Stimulated activated naive CD8-positive, alpha-beta T cell treated with anti-CD3 and anti-CD28 coated beads, Interleukin-15, amount 100 ng/mL, for 72 hours (primary cell): ENCODE measurements at places on chromosomes 2 and 18.

DNA sequence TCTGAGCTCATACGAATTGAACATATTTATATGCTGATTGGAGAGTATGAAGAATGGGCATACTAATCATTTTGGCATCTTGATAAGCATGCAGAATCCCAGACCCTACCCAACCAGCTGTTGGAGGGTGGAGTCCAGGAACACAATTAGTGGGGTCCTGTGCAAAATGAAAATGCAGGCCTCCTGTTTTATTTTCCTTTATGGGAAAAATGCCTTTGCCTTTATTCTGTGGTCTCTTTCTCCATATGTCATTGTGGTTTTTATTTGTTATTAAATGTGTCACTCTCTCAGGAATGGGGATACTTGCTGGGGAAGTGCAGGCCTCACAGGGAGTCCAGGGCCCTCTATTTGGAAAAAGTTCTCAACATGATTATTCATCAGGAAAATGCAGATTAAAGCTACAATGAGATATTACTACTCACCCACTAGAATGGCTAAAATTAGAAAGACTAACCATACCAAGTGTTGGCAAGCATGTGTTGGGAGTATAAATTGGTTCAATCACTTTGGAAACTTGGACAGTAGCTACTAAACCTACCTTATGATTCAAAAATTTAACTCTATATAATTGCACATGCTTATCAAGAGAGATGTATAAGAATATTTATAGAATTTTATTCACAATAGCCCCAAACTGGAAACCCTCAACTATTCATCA is 223.1 kb upstream of the FBXO11 start:
- no peak for DNase-seq

GRCh38 chr2:164831887-164832286 is 9.7 kb downstream of the COBLL1 start:
- no peak for DNase-seq

- DNase-seq: no peak
Measured at GRCh38 chr2:29273685-29274611, 158.7 kb downstream of the CLIP4 start.

GRCh38 chr18:48694295-48694694 is 155.5 kb downstream of the CTIF start:
- no peak for DNase-seq

DNA sequence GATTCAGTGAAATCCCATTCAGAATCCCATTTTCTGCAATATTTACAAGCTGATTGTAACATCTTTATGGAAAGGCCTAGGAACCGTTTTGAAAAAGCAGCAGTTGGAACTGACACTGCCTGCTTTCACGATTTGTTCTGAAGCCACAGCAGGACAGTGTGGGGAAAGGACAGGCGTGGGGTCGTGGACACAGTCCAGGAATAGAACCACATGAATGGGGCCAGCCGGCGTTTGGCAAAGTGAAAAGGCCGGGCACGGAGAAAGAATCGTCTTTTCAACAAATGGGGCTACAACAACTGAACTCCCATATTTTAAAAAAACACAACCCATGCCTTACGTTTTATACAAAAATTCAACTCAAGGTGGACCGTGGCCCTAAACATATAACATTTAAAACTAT is 69.8 kb downstream of the SLC66A2 start:
- no peak for DNase-seq

DNA sequence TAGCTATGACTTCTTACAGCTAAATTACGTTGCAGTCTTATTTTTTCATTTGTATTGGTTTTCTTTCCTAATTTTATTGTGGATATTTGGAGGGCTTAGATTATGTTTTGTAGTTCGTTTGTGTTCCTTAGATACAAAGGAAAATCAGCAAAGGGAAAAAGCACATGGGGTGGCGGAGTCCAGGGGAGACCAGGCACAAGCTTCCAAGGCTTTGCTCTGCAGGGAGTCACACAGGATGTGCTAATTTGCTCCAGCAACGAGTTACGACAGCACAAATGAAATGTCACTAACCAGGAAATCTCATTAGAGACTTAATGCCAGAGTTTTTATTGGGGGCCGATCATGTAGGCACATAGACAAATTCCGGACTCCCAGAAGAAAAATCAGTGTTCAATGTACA is 60.5 kb upstream of the CABYR start:
- DNase-seq: no peak

GRCh38 chr18:33184958-33185357 is 255.6 kb downstream of the CCDC178 start:
- DNase-seq: no peak

- no peak for DNase-seq
Measured at GRCh38 chr2:126480033-126480432, 175.9 kb upstream of the GYPC start.

GRCh38 chr2:65458999-65459398 is 26.6 kb upstream of the SPRED2 start:
- no peak for DNase-seq

DNA sequence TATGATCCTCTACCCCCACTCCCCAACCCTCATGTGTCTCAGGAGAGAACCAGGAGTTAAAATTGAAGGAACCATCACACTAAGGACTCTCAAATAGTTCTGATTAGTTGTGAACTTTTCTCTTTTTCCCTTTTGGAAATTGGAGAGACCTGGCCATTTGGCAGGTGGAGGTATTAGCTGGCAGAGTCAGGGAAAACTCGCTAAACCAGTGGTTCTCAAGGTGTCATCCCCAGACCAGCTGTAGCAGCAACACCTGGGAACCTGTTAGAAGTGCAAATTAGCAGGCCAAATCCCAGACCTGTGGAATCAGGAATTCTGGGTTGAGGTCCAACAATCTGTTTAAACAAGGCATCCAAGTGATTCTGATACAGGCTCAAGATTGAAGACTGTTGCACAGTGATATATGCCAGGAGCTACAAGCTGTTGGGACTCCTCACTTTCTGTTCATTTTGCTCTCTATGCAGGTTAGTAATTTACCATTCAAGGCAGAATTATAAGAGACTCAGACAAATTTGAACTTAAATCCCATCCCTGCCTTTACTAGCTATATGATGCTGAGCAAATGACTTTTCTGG is 2.8 kb upstream of the TMEM131 start:
- no peak for DNase-seq

GRCh38 chr2:13581471-13581870 is 864.7 kb downstream of the TRIB2 start:
- no peak for DNase-seq

DNA sequence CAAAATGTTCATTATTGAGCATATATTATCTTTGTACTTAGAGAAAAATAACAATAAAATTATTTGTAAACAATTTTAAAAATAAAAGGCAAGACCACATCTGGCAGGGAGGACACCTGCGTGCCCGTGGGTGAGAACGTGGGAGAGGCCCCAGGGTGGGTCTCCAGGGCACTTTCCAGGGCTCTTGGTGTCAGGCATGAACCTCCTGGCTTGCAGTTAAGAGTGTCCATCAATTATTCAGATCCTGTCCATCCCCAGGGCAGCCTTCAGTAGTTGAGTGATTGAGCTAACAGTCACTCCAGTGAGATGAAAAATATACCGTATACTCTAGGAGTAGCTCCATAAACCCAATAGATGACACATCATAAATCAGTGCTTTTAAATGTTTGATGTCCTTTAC is 49.7 kb downstream of the TPO start:
- DNase-seq: no peak

DNA sequence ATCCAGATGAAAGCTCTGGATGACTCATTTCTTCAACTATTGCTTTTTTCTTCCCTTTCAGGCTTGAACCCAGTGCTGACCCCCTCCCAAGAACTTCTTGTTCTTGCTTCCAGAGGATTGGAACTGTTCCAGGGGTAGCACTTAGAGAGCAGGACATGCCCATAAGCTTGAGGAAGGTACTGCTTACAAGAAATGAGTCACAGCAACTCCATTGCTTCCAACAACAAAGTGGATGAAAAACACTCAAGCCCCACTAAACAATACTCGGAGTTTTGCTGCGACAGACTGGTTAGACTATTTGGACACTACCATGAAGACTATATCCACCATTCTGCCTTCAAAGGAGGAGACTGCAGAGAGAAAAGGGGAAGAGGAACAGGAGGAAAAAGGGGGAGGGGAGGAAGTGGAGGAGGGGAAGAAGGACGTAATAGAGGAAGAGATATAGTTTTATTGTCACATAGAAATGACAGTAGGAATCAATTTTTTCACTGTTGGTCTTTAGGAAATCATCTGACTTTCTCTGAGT is 1.6 kb upstream of the EPC2 start:
- peak; percentile 15 for DNase-seq

DNA sequence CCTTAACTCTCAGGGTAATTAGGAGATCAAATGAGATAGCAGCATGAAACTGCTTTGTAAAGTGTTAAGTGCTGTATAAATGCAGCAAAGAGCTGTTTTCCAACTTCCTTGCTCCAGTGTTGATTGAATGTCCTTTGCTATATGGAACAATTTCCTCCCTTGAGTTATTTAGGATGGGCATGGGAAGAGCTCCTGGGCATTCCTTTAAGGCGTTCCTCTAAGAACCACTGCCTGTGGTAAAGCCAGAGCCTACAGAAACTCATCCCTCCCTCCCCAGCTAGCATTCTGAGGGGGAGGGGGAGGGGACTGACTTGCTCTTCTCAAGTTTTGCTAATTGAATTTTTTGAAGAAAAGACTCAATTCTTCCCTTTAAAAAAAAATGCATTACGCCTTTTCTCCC is 1.4 kb downstream of the AKAIN1 start:
- DNase-seq: no peak

GRCh38 chr2:199659207-199659606 is 191.8 kb downstream of the FTCDNL1 start:
- DNase-seq: peak; percentile 18

GRCh38 chr2:82172483-82172882 is 1867.9 kb upstream of the LRRTM1 start:
- DNase-seq: no peak

DNA sequence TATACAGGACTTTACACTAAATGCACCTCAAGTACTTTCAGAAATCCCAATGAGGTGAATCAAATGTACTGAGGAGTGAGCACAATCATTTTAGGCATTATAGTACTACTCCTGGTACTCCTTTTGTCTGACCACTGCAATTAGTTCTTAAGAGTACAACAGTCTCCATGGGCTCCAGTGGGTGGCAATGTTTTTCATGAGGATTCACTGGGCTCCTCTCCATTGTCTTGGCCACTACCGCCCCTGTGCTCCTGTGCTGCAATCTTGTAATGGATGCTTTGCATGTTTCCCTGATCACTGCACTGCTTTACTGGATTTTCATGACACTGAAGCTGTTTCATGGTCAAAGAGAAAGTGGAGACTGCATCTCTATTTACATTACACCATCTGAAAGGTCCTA is 268.5 kb upstream of the ZSWIM2 start:
- DNase-seq: no peak

DNA sequence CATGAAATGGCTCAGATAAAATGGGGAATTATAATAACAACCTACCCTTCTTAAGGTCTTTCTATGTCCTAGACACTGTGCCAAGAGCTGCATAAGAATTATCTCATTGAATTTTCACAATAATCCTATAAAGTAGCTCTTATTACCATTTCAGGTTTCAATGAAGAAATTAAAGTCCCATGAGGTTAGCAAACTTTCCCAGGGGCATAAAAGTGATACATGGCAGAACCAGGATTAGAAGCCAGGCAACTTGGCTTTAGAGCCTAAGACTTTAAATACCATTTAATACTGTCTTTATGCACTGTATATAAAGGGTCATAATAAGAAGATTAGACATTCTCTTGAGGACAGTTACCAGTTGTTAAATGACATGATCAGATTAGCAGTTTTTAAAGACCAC is 130.1 kb downstream of the GCA start:
- no peak for DNase-seq

- peak; percentile 74 for DNase-seq
Measured at GRCh38 chr2:105836840-105837692, 92.4 kb downstream of the NCK2 start.

DNA sequence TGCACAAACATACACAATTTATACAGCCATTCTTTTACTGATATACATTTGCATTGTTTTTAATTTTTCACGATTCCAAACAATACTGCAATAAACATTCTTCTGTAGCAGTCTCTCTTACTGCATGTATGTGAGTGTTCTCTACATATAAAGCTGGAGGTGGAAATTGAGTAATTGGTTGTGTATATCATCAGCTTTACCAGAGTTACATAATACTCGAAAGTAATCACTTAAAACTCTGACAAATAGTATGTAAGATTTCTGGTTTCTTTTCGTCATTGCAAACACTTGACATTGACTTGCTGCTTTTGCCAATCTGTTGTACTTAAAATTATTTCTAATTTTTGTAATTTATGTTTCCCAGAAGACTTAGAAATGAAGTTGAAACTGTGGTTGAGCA is 110.2 kb downstream of the TDRD15 start:
- DNase-seq: no peak

- peak; percentile 60 for DNase-seq
Measured at GRCh38 chr2:9950521-9951271, 797 bp upstream of the GRHL1 start.

DNA sequence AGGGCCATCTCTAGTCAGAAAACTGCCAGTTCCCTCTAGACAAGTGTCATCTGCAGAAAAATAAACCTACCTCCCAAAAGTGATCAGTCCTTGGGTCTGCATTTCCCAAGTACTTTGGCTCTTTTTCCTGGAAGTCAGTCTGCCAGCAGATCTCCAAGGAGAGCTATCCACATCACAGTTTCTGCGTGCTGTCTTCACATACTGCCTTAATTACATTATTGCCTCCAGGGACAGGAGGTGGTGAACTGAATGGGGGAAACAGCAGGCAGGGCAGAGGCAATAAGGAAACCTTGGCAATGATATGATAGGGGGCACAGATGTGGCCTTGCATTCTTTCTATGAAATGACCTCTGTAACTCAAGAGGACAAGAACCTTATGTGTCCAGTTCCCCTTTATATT is 105.9 kb upstream of the SIX2 start:
- DNase-seq: no peak

- no peak for DNase-seq
Measured at GRCh38 chr2:4192119-4192518, 488.7 kb downstream of the DCDC2C start.

DNA sequence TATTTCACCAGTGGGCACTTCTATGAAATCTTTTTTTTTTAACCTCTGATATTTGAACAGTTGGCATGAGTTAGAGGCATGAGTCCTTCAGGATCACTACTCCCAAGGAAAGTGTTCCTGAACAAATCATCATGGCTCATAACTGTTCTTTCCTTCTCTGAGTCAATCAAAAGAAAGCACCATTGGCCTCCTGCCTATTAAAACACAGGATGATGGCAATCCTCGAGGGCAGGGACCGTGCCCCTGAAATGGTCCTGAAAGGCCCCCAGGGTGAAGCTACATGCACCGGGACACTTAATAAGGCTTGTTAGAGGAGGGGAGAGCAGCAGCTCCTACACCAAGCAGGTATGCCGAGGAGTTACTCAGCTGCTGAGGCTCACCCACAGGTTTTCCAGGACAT is 43.5 kb downstream of the SLC14A2 start:
- no peak for DNase-seq

GRCh38 chr2:86044045-86044444 is 61.6 kb downstream of the POLR1A start:
- DNase-seq: no peak

- DNase-seq: no peak
Measured at GRCh38 chr18:49029628-49030027, 78.9 kb upstream of the SMAD7 start.

DNA sequence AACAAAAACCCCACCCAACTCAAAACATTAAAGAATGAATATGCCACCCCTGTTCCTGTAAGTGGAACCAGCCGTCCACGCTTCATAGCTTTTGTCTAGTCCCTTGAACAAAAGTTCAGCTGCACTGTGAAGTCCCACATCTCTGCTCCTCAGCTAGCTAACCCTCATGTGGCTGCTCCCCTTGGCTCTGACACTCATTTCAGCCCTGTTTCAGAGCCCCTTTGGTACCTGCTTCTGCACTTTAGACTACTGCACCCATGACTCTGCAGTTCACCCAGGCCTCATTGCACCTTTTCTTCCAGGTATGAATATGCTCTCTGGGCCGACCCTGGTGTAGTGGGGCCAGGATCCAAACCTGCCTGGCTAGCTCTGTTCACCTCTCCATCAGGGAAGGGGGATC is 155.3 kb downstream of the DIS3L2 start:
- no peak for DNase-seq
